Choroid plexus epithelial cell (primary cell): ENCODE measurements at places on chromosomes 12 and 14.
A peak's percentile ranks its signal among the peaks of the same experiment; 100 is the strongest.

DNA sequence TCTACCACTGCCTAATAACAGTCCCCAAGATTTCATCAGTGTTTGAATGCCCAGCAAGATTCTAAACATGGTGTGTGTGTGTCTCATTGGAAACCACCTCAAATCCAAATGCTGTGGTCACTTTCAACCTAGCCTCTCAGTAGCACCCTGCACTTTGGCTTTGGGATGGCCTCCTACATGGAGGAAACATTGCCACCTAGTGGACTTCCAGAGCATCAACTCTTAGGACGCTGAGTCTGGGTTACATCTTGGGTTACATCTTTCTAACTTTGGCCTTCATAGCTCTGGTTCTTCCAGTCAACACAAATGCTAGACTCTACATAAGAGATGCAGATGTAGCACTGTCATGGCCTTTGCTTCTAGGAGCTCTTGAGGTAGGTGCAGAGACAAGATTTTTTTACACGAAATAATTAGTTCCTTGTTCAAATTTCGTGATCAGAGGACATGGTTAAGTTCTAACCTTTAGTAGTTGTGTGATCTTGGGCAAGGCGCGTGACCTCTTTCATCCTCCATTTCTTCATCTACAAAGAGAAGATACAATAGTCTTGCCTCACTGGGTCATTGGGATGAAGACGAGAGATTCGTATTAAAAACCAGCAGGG is 113.5 kb upstream of the VASH1 start:
- DNase-seq = peak; percentile 80

- DNase-seq = no peak
Observed at GRCh38 chr14:81085596-81085995, 130.2 kb downstream of the TSHR start.

DNA sequence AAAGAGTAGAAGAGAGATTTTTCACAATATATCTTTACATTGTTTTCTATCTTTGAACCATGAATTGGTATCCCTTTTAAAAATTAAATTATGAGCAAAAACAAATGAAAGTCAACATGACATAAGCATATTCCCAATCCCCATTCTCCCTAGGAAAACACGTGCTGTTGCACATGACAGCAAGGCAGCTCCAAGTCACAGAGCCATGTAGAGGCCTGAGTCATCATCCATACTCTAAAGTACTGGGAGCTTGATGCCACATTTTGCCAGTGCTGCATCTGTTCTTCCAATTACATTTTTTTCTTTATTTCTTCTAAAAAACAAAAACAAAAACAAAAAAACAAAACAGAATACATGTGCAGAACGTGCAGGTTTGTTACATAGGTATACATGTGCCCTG is 115.2 kb downstream of the ITPR2 start:
- DNase-seq = no peak

- DNase-seq = no peak
Observed at GRCh38 chr12:98341026-98341425, 174.4 kb upstream of the TMPO start.
